NCI-H69 (cell line): ENCODE measurements at places on chromosomes 2 and 18.

GRCh38 chr2:219944866-219945265 lies 317.4 kb downstream of the SLC4A3 start:
- no peak for DNase-seq

GRCh38 chr18:46343931-46344372 lies 239.8 kb downstream of the HAUS1 start:
- peak; percentile 87 for DNase-seq

GRCh38 chr2:52035391-52035790 lies 1003.5 kb upstream of the NRXN1 start:
- peak; percentile 7 for DNase-seq

DNA sequence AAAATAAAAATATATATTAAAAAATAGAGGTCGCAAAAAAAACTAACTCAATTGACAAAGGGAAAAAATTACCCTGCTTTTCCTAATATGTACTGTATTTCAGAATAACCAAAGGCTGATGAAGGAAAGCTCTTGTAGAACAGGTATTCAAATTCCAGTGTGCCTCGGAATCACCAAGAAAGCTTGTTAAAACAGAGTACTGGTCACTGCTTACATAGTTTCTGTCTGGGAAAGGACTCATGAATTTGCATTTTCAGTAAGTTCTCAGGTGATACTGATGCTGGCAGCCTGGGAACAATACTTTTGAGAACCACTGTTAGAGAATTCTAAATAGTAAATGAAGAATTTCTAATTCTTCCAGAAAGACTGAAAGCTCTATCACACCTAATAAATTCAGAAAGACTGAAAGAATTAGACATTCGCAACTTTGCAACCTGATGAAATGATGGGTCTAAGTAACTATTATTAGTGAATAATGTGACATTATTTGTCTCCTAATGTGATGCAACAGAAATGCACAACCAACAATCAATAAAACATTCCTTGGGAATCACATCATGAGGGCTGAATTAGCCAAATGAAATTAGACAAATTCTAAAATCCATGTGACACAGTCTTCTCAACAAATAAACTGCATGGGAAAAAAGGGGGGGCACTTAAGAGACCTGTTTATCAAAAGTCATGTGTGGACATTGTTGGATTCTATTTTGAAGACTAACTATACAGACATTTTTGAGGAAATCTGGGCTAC lies 21.9 kb downstream of the RPRD1A start:
- no peak for DNase-seq

GRCh38 chr2:43225093-43225787 lies 1.2 kb downstream of the ZFP36L2 start:
- no peak for DNase-seq

- DNase-seq, result peak; percentile 23
Observed at GRCh38 chr2:6824962-6825361, 40.7 kb downstream of the CMPK2 start.

DNA sequence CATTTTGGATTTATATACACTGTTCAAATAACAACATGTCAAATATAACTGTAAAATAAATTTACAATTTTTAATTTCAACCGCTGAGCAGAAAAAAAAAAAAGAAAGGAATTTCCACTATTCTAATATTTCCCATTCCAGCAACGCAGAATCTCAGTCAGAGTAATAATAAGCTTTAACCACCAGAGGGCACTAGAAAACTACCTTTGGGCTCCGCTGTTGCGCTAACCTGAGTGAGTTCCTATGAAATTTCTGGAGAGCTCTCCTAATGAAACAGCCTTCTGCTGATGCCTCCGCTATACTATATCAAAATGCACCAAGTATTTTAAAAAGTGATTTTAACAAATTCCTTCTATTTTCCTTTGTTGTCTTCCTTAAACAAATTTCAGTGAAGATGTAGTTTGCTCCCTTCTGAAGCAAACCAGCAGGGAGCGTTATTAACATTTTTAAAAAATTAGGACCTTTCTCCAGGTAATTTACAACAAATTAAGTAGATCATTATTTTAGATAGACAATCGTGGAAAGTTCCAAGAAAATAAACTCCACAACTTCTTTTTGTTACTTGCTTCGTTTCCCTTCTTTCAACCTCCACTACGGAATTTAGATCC lies 23.0 kb downstream of the ERMN start:
- peak; percentile 67 for DNase-seq

- no peak for DNase-seq
Observed at GRCh38 chr2:99928470-99929053, 213.8 kb downstream of the AFF3 start.

GRCh38 chr2:54708584-54709335 lies 14.7 kb upstream of the EML6 start:
- DNase-seq, result peak; percentile 55

GRCh38 chr2:226797289-226797988 lies 2.2 kb downstream of the IRS1 start:
- DNase-seq, result no peak

DNA sequence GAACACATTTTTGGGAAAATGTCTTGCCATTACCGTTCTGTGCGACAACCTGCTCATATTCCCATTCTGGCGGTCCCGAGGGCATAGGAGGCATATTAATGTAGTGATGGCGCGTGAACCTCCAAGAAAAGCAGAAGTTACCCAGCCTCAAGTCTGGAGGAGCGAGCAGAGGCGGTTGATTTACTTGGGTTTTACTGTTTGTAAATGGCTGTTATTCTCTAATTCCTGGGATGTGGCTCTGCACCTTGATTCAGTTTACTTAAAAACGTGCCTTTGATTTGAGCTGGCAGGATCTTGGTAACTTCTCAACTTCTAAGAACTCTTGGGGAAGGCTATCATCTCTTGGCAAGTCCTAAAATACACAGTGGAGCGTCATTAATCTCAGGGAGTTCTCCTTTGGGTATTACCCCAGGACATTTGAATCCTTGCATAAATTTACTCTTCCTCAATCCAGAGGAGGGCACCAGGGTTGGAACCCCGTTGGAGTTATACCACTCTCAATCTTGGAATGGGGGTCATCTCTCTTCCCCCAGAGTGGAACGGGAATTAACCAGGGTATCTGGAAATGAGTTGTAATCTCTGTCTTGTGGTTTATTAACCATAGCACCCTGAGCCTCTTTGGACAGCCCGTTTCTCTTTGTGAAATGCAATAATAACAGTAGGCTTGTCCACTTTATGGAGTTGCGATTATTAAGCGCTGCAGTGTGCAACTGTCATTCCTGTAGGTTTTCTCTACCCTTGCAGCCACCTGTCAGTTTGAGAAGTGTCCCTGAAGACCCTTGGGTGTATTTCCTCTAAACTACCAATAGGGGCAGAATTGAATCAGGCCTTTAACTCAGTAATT lies 2.1 kb downstream of the HK2 start:
- peak; percentile 68 for DNase-seq

GRCh38 chr2:104433657-104434056 lies 420.3 kb upstream of the POU3F3 start:
- DNase-seq, result peak; percentile 48

DNA sequence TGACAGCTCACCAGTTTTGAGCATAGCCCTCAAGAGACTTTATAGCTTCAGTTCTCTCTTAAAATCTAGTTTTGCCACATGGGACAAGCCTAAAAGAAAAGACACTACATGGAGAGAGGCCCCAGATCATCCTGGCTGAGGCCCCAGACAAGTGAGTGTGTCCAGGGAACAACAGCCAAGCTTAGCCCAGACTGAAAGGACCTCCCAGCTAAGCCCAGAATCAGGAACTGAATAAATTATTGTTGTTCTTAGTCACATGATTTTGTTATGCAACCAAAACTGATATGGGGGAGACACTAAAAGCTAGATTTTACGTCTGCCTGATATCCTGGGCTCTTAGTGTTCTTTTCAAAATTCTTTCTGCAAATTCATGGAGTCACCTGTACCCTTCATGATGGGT lies 29.3 kb upstream of the LBH start:
- no peak for DNase-seq

GRCh38 chr2:31333527-31334183 lies 80.9 kb downstream of the XDH start:
- DNase-seq, result peak; percentile 71

DNA sequence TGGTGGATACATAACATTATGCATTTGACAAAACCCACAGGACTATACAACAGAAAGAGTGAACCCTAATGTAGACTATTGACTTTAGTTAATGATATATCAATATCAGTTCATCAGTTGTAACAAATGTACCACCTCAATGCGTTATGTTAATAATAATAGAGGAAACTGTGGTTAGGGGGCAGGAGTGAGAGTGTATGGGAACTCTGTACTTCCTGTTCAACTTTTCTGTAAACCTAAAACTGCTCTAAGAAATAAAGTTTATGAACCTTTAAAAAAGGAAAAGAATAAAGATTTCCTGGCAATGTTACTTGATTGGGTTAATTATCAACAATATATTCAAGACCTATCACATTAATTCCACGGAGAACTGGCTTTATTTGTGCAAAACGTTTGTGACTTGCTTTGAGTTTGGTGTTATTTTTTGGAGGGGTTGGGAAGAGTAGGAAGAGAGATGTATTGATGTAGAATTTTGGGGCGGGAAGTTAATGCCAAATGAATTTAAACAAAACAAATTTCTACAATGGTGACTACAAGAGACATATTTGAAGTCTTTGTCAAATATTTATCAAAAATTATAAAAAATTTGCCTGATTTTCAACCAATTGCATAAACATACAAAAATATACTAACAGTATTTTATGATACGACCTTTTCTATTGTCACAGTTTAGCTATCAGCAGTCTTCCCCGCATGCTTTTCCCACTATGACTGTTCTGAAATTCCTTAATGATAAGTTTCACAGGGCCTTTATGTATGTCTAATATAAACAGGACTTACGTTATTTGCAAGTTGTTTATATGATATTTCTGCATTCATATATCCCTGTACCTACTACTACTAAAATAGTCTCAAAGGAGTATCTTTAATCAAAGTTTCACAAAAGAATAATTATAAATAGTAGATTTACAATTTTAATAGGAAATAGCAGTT lies 2.1 kb upstream of the RTN4 start:
- DNase-seq, result no peak

- DNase-seq, result no peak
Observed at GRCh38 chr2:32864334-32865111, 82.2 kb upstream of the LTBP1 start.

GRCh38 chr18:41617647-41618046 lies 337.4 kb upstream of the PIK3C3 start:
- peak; percentile 85 for DNase-seq

GRCh38 chr2:71610671-71611070 lies 157.3 kb downstream of the DYSF start:
- no peak for DNase-seq

GRCh38 chr2:181776336-181776735 lies 96.0 kb upstream of the NEUROD1 start:
- no peak for DNase-seq

DNA sequence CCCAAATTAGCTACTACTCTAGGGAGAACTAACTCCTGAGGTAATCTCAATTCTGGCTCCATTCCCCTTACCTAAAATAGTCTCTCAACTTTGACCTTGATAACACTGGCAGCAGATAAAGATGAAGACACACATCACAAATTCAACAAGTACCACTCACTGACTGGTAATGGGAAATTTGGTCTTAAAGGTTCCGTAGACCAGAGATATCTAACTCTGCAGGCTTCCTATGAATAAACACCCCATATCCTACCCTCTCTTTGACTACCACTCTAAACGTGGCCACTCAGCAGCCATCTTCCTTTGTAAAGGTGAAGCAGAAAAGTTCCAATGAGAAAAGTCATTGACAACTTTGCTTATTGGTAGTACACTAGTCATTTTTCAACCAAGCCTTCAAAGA lies 38.6 kb upstream of the GALNT5 start:
- DNase-seq, result no peak

- DNase-seq, result no peak
Observed at GRCh38 chr2:29207352-29208148, 92.3 kb downstream of the CLIP4 start.

- no peak for DNase-seq
Observed at GRCh38 chr2:236631281-236631855, 61.7 kb downstream of the ACKR3 start.

GRCh38 chr2:9165625-9166024 lies 41.0 kb upstream of the ASAP2 start:
- DNase-seq, result no peak

- no peak for DNase-seq
Observed at GRCh38 chr2:67825476-67825875, 237.3 kb downstream of the C1D start.

GRCh38 chr2:439556-440402 lies 151.9 kb upstream of the ALKAL2 start:
- no peak for DNase-seq

GRCh38 chr18:57648414-57648813 lies 26.8 kb upstream of the NARS1 start:
- no peak for DNase-seq

- DNase-seq, result no peak
Observed at GRCh38 chr2:55459279-55459678, 39.6 kb upstream of the CCDC88A start.

GRCh38 chr2:25505622-25506021 lies 163.9 kb upstream of the DNMT3A start:
- no peak for DNase-seq

GRCh38 chr2:181408861-181409260 lies 48.3 kb upstream of the ITGA4 start:
- peak; percentile 40 for DNase-seq
